ENCODE measurements at places on chromosomes 4 and X.

DNA sequence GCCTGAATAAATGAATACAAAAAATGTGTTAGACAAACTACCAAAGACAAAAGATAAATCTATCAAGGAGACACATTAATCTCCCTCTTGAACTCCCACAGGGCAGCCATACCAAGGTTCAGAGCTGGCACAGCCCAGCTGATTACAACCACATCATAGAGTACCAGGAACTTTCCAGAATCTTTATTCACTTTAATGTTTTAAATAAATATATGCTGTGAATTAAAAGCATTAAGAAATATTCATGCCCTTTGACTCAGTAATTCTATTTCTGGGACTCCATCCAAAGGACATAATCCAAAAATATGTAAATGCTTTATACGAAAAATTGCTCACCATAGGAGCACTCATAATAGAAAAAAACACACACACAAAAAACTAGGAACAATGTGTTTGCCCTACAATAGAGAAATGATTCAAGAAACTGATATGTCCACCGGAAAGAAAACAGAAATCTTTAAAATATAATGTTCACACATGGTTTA, 126.0 kb downstream of the LDB2 start:
- DNase-seq = peak; percentile 92

DNA sequence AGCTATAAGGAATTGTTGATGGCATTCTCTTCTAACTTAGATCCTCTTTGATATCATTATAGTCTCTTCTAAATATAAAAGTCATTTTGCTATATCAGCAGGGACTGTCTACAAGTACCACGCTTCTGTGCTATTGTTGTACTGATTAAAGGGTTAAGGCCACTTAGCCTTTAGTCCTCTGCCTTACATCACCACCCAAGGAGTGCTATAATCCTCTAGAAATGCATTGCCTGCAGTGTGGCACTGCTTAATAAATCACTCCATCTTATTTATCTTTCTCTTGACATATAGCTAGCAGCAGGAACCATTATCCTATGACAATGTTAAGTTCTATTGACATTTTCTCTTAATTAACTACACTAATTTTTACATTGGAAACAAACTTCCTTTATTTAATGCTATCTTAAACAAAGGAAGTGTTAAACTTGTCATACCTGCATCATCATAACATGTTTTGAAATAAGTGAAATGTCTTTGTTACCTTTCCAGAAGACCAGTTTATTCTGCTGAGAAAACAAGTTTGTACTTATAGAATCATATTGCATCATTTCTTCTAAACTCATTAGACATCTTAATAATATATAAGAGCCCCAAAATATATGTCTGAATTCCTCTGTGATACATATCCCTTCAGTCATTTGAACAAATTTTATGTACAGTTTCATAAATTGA, 360.9 kb upstream of the ATOH1 start:
- DNase-seq = no peak

DNA sequence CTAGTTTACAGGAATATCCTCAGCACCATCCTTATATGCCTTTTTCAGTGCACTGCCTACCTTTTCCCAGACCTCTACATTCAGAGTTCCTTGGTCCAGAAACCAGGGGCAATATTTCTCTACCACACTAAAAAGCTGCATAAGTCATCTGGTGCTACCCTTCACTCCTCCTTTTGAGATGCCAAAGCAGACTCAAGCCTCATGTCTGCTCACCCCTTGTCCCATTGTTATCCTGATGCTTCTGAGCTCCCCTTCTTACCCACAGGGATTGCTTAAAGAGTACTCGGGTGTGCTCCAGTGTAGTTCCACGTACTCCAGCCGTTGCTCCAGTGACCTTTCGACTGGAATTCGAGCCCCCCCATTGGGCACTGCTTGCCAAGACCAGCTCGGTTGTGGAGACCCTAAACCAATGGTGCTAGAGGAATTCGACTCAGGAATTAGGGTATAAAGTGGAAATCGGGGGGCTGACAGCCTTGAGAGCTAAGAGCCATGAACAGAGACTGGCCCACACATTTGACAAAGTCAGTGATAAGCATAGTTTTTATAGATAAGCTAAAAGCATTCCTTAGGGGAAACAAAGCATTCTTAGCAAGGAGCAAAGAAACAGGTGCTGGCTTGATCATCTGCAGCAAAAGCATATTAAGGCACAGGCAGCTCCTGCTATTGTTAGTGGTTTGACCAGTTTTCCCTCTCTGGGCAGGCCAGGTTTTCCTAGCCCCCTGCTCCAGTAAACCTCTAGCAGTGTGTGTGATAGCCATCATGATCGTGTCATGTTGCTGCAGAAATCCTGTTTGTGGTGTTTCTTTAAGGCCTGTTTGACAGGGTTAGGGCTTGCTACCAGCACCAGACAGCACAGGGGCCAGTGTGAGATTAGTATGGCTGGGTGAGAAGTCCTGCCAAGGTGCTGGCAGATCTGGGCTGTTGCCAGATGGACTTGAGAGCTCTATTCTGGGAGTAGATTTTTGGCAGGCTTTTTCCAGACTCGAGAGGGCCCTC, 57.5 kb upstream of the WDR1 start:
- DNase-seq = no peak

DNA sequence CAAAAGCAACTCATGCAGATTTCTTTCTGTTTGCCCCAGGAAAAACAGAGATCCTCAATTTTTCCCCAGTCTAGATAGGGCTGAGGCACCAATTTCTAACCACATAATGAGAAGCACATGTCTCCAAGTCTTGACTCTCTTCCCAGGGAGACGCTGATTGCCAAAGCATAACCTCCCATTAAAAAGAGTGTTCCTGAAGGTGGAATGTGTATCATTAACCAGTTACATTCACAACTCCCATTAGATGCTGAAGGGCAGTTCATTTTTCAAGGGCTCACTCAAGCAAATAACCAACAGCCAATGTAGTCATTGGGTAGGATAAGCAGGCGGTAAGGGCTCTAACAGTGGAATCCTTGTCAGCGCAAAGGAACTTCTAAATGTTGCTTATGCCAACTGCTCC, 27.5 kb downstream of the TMEM47 start:
- no peak for DNase-seq

- DNase-seq = peak; percentile 85
Observed at GRCh38 chr4:32499171-32499570, 1779.0 kb downstream of the PCDH7 start.

- DNase-seq = no peak
Observed at GRCh38 chrX:69424910-69425309, 79.2 kb upstream of the NALF2 start.

DNA sequence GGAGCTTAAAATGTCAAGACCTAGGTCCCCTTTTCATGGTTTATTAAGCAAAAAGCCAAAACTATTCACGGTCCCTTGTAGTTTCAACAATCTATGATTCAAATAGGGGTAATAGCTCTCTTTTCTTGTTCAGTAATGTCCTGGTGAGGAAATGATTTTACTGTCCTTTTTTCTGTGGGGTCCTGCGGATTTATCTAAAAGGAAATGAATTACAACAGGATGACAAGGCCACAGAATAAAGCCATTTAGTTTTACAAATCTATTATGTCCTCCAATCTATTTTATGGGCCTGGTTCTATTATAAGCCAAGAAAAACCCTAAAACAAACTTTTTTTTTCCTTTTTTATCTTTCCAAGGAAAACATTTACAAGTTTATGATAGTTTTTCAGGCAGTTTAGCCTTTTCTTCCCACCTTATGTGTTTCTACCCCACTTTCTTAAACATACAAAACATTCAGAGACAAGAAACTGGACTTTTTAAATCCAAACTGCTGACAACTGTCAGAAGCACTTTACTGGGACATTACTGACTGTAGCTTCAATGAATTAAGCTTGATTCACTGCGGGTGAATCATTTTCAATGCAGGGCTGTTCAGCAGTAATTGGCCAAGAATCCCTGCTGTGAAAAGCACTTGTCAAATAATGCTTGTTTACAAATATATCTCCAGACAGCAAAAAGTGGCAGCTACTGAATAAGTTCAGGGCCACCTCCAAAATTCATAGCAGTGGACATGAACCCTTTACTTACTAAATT, 4.3 kb downstream of the EPHA5 start:
- peak; percentile 62 for DNase-seq

GRCh38 chr4:94141001-94141400, 66.7 kb upstream of the SMARCAD1 start:
- DNase-seq = no peak

DNA sequence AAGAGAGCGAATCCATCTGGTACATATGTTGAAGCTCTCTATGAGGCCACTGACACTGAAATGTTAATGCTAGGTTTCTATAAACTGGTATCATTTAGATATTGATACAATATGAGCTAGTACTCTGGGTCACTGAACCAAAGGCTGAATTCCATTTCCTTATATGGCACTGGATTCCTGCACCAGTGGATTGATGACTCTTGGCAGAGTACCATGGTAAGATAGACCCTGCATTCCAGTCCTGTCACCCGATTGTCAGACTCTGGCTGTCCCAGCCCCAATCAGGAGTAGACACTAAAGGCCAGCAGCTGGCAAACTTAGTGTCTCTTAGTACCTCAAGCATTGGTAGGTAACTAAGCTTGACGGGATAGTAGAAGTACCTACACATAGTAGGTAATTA, 44.0 kb upstream of the EOLA2 start:
- peak; percentile 65 for DNase-seq

- DNase-seq = no peak
Observed at GRCh38 chr4:141389649-141390048, 169.0 kb downstream of the ZNF330 start.

- DNase-seq = no peak
Observed at GRCh38 chrX:130851569-130851968, 51.4 kb downstream of the ENOX2 start.

DNA sequence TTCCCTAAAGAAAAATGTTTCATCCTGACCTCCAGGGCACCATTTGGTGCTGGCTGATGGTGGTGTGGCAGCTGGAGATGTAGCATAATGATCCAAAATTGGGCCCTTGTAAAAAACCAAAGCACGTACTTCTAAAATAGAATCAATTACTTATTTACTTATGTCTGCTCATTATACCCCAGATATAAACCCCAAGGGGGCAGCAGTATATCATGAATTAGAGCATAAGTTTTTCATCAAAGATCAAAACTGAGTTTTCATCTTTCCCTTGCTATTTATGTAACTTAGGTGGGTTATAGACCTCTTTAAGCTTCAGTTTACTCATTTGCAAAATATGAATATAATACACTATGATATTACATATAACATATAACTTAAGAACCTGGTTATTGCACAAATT, 241.1 kb downstream of the TACR3 start:
- DNase-seq = peak; percentile 6

GRCh38 chr4:56004235-56004634, 55.5 kb downstream of the CEP135 start:
- no peak for DNase-seq

GRCh38 chrX:64169988-64170387, 35.5 kb downstream of the AMER1 start:
- no peak for DNase-seq

GRCh38 chrX:47620303-47620685, 637 bp upstream of the SYN1 start:
- DNase-seq = no peak

DNA sequence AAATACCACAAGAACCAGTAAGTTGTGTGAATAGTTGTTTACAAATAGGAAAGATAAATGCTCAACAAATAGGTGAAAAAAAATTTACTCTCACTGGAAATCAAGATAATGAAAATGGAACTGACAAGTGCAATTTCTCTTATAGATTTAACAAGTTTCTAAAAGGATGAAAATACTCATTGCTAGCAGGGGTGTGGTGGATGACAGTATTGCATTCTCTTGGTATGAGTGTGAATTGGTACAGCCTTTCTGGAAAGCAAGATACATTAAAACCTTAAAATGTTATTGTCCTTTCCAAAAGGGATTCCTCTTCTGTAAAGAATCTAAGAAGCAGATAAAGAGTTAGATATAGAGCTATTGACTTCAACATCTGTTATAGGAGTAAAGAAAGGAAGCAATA, 240.0 kb upstream of the RPS6KA3 start:
- no peak for DNase-seq

DNA sequence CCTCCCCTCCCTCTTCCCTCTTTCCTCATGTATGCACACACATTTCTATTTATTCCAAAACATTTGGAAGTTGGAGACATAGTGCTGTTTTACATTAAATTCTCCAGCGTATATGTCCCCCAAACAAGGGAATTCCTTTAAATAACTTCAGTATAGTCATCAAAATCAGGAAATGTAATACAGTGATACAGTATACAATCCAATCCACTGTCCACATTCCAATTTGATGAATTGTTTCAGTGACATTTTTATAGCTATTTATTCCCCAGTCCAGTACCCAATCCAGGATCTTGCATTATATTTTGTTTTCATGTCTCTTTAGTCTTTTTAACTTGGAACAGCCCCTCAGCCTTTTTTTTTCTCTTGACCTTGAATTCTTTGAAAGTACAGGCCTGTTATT, 233.0 kb downstream of the DKK2 start:
- DNase-seq = peak; percentile 86

GRCh38 chr4:4952273-4952672, 67.0 kb downstream of the CYTL1 start:
- DNase-seq = no peak

DNA sequence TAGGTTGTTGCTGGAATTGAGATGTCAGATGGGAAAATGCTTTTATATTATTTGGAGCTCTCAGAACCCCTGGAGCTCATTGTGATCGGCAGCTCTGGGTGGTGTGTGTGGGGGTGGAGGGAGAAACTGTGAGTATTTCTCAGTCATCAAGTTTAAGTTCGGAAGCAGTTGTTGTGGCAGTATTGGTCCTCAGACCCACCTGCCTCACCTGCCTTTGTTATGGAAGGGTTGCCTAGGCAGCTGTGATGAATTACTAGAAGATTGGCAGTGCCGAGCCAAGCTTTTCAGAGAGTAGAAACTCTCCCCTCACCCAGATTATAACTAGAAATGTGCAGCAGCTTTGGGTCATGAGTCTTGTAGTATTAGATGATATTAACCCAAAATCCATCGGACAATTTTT, 9.5 kb downstream of the IGSF1 start:
- no peak for DNase-seq

- no peak for DNase-seq
Observed at GRCh38 chrX:150879855-150880807, 18.3 kb downstream of the CD99L2 start.

DNA sequence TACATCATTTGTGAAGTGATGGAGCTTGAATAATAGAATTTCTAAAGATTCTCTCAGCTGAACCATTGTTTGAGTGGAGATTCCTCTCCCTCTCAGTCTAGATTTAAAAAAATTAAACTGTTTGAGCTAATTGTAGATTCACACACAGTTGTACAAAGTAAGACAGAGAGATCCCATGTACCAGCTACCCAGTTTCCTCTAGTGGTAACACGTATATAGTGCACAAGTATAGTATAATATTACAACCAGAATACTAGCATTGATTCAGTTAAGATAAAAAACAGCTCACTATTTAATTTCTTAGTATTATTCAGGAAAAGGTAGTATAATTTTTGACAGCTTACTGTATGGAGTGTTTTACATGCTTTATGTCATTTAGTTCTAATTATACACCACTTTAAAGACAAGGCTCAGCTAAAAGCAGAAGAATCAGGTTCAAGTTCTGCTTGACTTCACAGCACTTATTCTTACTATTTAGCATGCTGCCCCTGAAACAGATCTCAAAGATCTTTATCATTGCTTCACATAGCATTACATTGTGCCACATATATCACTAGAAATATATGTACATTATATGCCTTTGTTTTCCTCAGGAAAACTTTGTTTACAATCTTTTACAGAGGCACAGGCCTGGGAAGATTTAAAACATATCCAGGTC, 136.1 kb downstream of the SNCA start:
- no peak for DNase-seq

Measured in fibroblast of skin of back (primary cell).